Right renal cortex interstitium (tissue), 3 donors: ENCODE measurements at places on chromosomes 5 and 9. TPM values are rescaled to one million over a fixed set of nuclear protein-coding genes. Genes with fewer than 3 reads are reported as not detected.

DNA sequence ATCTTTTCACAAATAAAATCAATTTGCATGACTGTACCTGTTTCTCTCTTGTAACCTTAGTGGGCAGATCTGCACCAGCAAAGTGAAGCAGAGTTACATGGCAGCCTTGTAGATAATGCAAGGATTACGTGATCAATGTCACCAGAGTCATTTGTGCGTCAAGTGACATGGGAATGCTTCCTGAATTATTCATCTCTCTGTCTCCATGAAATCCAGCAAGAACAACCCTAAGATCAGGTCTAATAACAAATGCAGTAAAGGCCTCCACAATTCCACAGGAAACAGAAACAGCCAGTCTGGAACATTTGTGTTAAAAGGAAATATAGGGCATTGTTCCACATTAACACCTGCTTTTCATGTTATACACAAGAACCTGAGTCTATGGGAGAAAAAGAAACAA is 7.8 kb downstream of the GZMA start:
- no peak for DNase-seq

DNA sequence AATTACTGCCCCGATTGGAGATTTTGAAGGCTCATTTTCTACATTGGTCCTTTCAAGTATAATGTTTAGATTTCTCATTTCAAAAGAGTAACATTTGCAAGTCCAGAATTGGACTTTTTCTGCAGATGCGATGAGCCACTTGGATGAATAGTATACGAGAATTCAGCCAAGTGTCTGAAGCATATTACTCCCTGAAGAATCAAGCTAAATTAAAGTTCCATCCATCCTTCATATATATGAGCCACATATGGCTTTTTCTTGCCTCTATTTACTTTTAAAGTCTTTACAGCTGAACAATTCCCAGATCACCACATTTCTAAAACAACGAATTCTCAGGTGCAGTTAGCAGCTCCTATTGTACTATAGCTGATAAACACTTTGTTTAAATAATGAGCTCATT is 288.7 kb downstream of the CEMIP2 start:
- DNase-seq = no peak

DNA sequence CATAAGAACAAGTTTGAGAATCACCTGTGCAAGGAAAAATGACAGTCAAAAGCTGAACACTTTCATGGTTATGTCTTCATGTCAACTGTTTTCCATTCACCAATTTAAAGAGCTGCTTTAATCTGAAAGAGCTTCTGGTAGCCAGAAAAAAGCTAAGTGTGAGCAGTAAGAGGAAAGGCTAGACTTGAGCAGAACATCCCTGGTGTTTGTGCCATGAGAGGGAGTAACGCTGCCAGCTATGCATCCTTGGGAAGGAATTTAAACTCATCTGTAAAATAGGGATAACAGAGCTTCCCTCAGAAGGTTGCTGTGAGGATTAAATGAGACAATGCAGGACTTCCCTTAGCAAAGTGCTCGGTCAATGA is 193.7 kb downstream of the MAPKAP1 start:
- DNase-seq = no peak

- DNase-seq = no peak
Measured at GRCh38 chr5:3251784-3252183, 343.8 kb upstream of the IRX1 start.

DNA sequence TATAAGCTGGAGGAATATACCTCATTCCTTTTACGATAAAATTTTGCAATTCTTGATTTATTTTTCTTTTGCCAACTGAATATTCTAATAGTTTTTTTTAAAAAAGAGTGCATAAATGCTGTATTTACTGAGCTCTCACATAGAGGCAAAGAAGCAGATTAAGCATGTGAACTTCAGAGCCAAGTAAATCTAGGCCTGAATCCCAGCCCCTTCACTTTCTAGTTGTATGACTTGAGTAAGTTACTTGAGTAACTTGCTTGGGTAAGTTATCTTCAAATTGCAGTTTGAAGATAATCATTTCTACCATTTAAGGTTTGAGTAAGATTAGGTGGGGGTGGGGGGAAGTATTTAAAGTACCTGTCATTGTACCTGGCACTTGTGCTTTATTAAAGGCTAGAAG is 21.8 kb downstream of the LURAP1L start:
- no peak for DNase-seq

DNA sequence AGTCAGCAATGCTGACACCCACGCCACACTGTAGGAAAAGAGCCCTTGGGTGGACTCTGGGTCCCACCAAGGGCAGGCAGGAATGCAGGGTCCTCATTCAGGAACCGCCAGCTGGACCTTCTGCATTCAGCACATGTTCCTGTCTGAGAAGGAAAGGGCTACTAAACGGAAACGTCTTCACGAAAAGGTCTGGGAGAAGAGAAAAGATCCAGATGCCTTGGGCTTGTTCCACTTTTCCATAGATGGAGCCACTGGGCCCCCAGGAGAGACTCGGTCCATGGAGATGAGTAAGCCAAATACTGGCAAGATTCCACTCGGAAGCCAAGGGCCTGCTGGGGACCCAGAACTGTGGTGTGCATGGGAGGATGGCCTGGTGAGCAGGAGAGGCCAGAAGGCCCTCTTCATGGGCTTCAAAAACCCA is 38.4 kb downstream of the LHFPL2 start:
- DNase-seq = no peak

TAF11L8 gene
- not detected for polyA plus RNA-seq

GRCh38 chr9:119736491-119737454 is 367.5 kb upstream of the BRINP1 start:
- DNase-seq = peak; percentile 25

GADD45G gene
- 1.8 TPM for polyA plus RNA-seq

ELOVL7 gene
- polyA plus RNA-seq = 19.1 TPM

- no peak for DNase-seq
Measured at GRCh38 chr9:79581794-79582193, 10.0 kb downstream of the TLE4 start.
